Stimulated activated CD8-positive, alpha-beta memory T cell treated with anti-CD3 and anti-CD28 coated beads, Interleukin-15, amount 100 ng/mL, for 4 hours (primary cell): ENCODE measurements at places on chromosomes 1 and 21.

DNA sequence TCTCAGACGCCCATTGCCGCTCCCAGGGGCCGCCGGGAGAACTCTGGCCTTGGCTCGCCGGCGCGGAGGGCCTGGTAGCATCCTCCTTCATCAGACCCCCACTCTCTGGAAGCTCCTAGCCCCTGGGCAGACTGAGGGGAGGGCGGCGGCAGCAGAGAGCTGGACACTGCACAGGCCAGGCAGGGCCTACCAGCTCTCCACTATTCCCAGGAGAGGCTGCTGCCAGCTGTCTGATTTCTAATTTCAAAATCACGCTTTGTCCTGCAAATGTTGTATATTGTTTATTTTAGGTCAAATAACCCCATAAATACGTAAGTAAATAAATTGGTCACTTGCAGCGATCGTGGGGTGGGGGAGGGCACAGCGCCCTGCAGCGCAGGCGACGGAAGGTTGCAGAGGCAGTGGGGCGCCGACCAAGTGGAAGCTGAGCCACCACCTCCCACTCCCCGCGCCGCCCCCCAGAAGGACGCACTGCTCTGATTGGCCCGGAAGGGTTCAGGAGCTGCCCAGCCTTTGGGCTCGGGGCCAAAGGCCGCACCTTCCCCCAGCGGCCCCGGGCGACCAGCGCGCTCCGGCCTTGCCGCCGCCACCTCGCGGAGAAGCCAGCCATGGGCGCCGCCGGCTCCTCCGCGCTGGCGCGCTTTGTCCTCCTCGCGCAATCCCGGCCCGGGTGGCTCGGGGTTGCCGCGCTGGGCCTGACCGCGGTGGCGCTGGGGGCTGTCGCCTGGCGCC is at the start of gene MTARC1:
Gene MTARC1 (plus strand): TSS at position 577 of the 732 bp plus-strand sequence. CDS start 32 bp downstream, at position 609.
- no peak for DNase-seq

DNA sequence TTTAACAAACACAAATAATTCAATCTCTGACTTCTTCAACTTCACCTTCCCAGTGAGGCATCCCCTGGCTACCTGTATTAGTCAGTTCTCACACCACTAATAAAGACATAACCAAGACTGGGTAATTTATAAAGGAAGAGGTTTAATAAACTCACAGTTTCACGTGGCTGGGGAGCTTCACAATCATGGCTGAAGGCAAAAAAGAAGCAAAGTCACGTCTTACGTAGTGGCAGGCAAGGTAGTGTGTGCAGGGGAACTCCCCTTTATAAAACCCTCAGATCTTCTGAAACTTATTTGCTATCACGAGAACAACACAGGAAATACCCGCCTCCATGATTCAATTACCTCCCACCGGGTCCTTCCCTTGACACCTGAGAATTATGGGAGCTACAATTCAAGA is 478.5 kb downstream of the ADGRL2 start:
- DNase-seq = no peak

DNA sequence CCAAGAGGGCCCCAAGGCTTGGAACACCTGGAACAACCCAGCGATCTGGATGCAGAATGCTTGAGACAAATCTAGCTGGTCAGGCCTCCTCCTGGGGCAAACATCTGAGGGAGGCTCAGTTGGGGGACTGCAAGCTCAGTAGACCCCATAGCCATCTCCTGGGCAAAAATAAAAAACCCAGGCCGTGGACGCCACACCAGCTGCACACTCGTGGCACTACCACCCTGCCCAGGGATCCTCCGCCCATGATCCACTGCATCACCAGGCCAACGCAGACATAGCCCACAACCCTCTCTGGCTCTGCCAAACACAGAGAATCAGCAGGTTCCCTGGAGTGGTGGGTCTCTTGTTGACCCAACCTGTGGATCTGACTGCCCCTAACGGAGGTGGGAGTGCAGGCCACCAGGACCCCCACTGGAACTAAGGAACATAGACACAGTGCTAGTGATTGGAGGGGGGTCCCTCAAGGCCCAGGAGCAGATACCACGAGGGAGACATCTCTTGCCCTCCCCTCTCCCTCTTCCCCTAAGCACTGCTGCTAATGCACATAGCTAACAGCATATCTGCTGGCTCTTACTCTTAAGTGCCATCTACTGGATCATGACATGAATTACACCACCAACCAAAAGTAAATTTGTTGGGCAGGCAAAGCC is 147.2 kb downstream of the CHD1L start:
- DNase-seq = no peak

DNA sequence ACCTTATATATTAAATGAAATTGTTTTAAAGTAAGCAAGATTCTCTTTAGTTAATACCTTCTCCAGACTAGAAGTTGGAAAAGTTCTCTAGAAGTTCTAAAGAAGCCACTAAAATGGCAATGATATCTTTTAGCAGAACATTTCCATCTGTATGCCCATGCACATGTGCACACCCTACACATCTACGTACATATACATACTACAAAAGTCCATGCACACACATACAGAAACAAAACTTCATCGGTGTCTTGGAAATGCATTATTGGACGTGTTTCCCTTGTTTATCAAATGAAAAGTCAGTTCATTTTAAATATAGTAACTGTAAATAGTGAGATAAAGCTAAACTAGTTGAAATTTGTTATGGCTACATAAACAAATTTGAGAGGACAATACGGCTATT is 114.4 kb downstream of the KCNT2 start:
- DNase-seq = no peak

- DNase-seq = no peak
Measured at GRCh38 chr1:1187938-1188337, 14.3 kb downstream of the TTLL10 start.

DNA sequence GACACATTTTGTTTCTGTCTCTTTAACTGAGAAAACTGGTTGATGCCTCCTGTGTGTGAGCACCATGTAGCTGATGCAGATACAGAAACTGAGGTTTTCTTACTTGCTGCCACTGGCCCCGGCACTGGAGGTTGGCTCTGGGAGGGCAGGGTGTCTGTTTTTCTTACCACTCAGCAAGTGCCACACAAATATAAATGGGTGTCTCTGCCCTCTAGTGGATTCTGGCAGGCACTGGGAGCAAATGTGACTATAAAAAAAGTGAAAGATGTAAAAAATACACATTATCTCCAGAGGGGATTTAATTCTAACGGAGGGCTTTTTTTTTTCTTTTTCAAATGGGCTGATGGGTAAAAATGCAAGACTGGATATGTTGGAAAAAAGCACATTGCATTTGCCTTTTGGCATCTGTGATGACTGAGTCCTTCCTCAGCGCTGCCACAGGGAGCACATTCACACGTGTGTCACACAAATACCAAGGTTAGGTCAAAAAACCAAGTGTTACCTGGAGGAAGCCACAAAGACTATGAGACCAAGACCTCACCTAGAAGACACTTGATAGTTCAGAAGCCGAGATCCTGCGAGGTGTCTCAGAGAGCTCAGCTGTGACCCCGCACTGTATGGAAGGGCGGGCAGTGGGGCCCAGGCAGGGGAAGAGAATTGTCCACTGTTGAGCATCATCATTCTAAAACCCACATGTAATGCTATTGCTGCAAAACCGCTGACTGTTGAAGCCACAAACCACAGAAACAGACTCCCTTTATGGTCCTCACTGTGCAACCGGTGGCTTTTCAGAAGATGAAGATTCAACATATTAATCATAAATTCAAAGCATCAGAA is 18.9 kb downstream of the PGBD2 start:
- no peak for DNase-seq
